Uterus (tissue), 4 donors: ENCODE measurements at places on chromosomes 6 and 20. TPM values are rescaled to one million over a fixed set of nuclear protein-coding genes. Genes with fewer than 3 reads are reported as not detected.

DNA sequence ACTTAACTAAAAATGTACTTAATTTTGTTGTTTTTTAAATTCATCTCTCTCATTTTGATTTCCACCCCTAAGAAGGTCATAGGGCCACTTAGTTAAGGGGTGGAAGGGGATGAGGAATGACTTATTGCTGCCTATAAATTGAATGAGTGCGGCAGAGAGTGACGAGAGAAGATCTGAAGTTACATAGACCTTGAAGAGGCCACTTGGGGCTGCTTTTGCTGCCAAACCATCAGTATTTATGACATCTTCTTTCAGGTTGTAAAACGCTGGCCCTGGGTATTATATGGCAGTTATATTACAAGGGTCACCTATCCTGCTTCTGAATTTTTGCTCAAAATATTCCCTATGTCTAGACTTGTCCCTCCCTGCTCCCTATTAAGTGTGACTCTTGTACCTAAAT lies 119.6 kb upstream of the RIMS1 start:
- H3K4me3 ChIP-seq, result no peak overlapping the region
- H3K27ac ChIP-seq, result no peak overlapping the region
- H3K36me3 ChIP-seq, result no peaks in the 10 kb centered on the region
- H3K27me3 ChIP-seq, result no peaks in the 10 kb centered on the region

The MRAP2 gene
- 10.9 TPM for total RNA-seq

DNA sequence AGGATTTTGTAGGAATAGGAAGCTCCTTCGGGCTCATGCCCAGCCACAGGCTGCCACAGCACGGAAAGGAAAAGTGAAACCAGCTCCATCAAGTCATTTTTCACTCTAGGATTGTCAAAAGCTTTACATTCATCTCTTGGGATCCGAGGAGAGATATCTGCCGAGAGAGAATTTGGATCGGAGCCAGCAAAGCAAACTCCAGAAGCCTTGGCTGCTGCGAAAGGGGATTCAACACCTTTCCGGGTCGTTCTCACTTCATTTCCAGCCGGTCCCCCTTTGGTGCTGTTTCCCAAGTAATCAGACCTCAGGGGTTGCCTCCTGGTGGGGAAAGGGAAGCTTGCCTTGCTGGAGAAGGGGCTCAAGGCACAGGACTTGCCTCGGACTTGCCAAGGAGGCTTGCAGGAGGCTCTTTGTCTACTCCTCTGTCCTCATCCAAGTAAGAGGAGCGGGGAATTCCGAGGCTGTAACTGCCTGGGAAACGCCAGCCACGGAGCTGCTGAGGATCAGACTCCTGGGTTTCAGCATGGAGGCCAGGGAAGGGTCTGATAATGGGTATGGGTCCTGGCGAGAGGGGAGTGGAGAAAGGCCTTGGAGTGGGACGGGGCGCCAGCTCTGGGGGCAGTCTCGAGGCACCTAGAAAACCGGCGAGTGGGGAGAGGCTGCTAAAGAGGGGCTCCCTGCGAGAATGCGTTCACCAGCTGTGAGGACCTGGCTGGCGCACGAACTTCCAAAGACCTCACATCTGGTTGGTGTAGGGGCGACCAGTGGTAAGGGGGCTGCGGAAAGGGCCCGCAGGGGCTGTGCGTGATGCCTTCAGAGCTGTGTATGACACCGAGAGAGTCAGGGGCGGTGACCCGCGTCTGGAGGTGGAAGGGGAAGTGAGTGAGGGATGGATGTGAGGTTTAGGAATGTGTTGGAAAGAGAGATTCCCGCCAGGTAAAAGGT lies 702 bp downstream of the ETV7 start:
- DNase-seq, result peak; percentile 42
- H3K36me3 ChIP-seq, result no peaks in the 10 kb centered on the region
- no peaks in the 10 kb centered on the region for H3K27me3 ChIP-seq
- peak overlapping the region; percentile 52 for H3K4me3 ChIP-seq
- peaks cover 8% of the 10 kb centered on the region for H3K4me1 ChIP-seq

GRCh38 chr6:87736809-87737540 lies 34.9 kb upstream of the AKIRIN2 start:
- no peak for DNase-seq
- H3K4me3 ChIP-seq, result no peak overlapping the region
- no peak overlapping the region for H3K27ac ChIP-seq
- no peaks in the 10 kb centered on the region for H3K36me3 ChIP-seq
- no peaks in the 10 kb centered on the region for H3K27me3 ChIP-seq

The CD164 gene
- 168 TPM for total RNA-seq
